ENCODE measurements at places on chromosomes 1 and 21. TPM values are rescaled to one million over a fixed set of nuclear protein-coding genes. Genes with fewer than 3 reads are reported as not detected.

DNA sequence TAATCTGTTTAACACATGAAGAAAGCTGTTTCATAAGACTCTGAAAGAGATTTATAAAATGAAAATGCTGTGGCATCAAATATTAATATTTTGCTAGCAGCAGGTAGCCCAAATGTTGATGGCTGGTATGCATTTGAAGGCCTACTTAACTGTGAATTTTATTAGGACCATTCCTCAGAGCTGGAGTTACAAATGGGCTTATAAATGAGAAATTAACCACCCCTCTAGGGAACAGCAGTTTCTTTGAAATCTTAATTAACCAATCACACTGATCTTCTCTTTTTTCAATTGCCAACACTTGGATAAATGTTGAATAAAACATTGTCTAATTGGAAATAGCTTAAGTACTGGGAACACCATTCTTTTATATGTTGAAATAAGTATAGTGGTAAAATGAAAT, 129.9 kb downstream of the GPR52 start:
- H3K4me1 ChIP-seq: no peaks in the 10 kb centered on the region
- no peaks in the 10 kb centered on the region for H3K36me3 ChIP-seq

GRCh38 chr1:221256773-221257172, 377.5 kb downstream of the HLX start:
- no peaks in the 10 kb centered on the region for H3K4me1 ChIP-seq
- H3K27me3 ChIP-seq: no peaks in the 10 kb centered on the region

DNA sequence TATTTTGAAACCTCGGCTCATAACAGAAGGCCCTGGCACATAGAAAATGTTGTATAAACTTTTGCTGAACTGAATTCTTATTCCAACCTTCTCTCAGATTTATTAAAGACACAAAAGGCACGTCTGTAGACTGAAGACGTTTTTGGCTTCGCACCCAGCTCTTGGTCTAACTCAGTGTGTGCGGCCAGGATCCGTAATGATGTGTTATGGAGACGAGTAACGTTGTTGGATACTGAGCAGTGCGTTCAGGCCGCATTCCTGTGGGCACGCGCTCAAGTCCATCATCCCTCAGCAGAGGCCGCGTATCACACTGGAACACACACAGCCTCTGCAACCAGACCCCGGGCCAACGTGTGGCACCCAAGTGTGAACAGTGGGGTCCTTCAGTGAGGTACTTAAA, 154.8 kb upstream of the RAB4A start:
- no peak for DNase-seq
- H3K4me1 ChIP-seq: peaks cover 4% of the 10 kb centered on the region
- no peak overlapping the region for H3K4me3 ChIP-seq
- H3K27ac ChIP-seq: no peak overlapping the region

DNA sequence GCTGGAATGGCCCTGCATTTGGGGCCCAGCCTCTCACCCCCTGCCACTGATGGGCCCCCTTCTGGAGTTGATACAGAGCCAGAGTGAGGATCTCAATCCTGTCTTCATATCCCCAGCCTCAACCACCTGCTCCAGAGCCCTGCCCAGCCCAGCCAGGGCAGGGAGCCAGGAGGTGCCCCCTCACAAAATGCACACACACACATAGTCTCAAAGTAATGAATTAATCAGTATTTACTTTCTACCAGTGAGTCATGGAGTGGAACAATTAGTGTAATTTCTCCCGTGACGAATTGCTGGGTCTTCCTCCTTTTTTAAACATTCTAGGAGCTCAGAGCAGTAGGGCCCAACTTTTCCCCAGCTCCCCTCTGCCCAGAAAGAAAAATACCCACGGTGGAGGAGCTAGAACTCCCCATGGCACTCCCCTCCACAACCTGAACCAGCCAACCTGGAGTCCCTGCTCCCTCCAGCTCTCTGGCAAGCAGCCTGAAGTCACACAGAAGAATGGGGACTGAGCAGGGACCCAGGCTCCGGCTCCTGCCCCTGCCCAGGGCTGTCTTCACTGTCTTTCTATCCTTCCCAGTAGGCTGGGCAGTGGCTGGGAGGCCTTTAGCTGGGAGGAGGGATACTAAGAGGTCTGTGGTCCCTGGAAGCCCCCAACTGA, 29.3 kb downstream of the SDC3 start:
- no peak overlapping the region for H3K4me3 ChIP-seq
- H3K4me1 ChIP-seq: peaks cover 32% of the 10 kb centered on the region
- peaks cover 13% of the 10 kb centered on the region for H3K36me3 ChIP-seq
- H3K27ac ChIP-seq: no peak overlapping the region
- H3K27me3 ChIP-seq: no peaks in the 10 kb centered on the region

DNA sequence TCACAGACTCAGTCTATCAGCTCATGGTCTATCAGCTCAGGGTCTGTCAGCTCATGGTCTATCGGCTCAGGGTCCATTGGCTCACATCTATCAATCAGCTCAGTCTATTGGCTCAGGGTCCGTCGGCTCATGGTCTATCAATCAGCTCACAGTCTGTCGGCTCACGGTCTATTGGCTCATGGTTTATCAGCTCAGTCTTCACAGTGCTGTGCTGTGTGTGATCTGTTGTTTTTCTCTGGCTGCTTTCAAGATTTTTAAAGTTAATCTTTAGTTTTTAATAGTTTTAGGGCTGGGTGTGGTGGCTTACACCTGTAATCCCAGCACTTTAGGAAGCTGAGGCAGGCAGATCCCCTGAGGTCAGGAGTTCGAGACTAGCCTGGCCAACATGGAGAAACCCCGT, 14.4 kb downstream of the C1orf159 start:
- no peak overlapping the region for H3K4me3 ChIP-seq
- no peak overlapping the region for H3K27ac ChIP-seq
- no peaks in the 10 kb centered on the region for H3K36me3 ChIP-seq

The OPRD1 gene
- total RNA-seq: 0.02 TPM

The TLR5 gene
- 1.8 TPM for total RNA-seq

The TMCC2 gene
- total RNA-seq: 1.8 TPM

The ADGRL4 gene
- not detected for total RNA-seq

Measured in K562 (cell line).